ENCODE measurements at places on chromosomes 13 and 19.

DNA sequence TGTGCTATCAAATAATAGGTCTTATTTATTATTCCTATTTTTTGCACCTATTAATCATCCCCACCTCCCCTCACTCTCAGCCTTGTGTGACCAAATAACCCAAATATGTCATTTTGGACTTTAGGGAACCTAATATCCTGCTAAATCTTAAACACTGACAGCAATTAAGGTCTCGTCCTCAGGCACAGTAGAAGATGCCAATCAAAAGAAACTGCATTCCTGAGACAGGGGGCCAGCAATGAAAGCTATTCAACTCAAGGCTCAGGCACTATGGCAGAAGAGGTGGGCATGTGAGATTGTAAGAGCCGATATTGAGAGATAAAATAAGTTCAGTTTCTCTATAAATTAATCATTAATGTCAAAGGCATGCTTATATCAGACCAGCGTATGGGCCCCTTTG is 1437.7 kb upstream of the PCDH9 start:
- DNase-seq = no peak

GRCh38 chr19:33830264-33830663 is 33.6 kb downstream of the KCTD15 start:
- DNase-seq = no peak

GRCh38 chr13:113646376-113646775 is 11.6 kb downstream of the ATP4B start:
- no peak for DNase-seq

- DNase-seq = no peak
These were observed 3.4 kb upstream of the ASPDH start for GRCh38 chr19:50516964-50517703.

DNA sequence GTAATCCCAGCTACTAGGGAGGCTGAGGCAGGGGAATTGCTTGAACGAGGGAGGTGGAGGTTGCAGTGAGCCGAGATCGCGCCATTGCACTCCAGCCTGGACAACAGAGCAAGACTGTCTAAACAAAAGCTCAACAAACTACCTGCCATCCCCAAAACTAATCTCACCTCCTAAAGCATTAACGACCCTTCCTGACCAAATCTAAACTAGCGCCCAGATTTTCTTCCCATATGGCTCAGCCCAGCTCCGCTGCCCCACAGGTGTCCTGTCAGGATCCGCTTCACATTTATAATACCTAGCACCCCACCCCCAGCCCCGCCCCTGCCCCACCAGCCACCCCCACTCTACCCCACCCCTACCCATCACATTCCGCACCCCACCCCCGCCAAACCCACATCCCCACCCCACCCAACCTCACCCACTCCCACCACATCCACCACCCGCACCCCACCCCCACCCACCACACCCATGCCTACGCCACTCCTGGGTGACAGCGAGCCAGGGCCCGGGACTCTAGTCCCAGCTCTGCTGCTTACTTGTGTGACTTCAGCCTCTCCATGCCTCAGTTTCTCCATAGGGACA is 599 bp downstream of the C19orf12 start:
- no peak for DNase-seq

DNA sequence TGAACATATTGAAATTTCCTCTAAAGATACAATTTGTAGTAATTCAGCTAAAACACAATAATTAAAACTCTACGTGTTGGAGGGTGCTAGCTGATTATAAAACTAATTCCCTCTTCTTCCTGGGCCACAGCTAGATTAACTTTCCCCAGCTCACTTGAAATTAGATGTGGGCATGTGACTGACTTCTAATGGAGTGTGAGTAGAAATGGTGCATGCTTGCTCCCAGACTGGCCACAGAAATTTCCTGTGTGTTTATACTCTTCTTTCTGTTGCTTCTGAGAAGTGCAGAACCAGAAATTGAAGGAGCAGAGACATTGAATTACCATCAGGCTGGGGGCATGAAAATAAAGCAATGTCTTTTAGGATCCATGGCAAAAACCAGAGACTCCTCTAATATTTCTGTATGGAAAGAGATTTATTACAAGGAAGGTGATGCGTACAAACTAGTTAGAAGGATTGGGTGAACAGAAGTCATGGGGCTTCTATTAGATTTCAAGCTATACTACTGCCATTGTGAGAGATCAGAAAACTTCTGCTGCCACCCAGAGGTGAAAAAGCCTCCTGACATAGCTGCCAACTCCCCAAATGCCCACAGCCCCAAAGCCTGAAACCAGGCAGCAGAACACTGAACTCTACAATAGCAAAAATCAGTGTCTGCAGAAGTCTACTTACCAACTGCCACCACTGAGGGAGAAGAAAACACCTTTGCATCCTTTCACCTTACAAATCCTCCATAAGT is 379.2 kb upstream of the MIR17HG start:
- DNase-seq = no peak

GRCh38 chr19:34588249-34588648 is 88.7 kb downstream of the SCGB2B2 start:
- no peak for DNase-seq

GRCh38 chr13:110268061-110268460 is 38.9 kb downstream of the COL4A1 start:
- DNase-seq = no peak

DNA sequence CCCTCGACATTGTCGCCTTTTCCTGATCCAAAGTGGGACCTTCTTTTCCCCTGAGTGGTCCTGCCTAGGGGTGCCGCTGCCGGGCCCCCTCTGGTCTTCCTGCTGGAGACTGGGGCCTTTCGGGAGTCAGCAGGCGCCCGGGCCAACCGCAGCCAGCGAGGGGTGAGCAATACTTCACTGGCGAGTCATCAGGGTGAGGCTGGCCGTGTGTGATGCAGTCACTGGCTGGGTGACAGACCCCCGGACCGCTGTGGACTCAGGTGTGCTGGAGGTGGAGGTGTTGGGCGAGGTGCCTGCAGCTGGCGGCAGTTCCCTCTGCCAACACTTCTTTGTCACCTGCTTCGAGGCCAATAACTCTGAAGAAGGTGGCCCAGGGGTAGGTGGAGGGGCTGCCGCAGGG is 1.5 kb upstream of the CGB5 start:
- DNase-seq = no peak

GRCh38 chr19:30692181-30692811 is 320.1 kb downstream of the ZNF536 start:
- no peak for DNase-seq

DNA sequence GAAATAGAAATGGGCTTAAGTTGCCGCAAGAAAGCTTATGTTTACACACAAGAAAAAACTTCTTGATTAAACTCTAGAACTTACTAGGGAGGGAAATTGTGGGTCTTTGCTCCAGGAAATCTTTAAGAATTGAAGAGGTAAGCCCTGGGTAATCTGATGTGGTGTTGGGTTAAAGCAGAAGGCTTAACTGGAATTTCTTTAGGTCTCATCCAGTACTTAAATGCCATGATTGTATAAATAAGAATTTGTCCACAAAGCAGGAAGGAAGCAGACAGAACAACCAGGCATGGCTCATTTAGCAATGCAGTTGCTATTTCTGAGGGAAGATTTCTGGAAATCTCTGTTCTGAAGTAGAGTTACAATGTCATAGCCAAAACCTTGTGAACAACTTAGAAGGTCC is 360.4 kb downstream of the KLF5 start:
- no peak for DNase-seq

- DNase-seq = peak; percentile 76
These were observed 124.4 kb downstream of the SIPA1L3 start for GRCh38 chr19:38031423-38031770.

- DNase-seq = peak; percentile 53
These were observed 51.9 kb downstream of the DNM2 start for GRCh38 chr19:10769533-10770491.

DNA sequence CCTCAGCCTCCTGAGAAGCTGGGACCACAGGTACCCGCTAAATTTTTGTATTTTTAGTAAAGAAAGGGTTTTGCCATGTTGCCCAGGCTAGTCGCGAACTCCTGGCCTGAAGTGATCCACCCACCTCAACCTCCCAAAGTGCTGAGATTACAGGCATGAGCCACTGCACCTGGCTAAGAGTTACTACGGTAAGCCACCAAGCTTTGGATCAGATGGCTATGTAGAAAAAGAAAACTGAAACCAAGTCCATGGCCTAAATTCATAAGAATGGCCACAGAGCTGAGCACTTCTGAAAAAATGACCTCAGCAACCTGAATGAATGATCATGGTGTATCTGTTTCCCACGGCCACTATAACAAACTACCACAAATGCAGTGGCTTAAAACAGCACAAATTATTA is 9.4 kb downstream of the OPA3 start:
- no peak for DNase-seq

GRCh38 chr19:50501568-50502475 is 9.2 kb downstream of the JOSD2 start:
- no peak for DNase-seq

DNA sequence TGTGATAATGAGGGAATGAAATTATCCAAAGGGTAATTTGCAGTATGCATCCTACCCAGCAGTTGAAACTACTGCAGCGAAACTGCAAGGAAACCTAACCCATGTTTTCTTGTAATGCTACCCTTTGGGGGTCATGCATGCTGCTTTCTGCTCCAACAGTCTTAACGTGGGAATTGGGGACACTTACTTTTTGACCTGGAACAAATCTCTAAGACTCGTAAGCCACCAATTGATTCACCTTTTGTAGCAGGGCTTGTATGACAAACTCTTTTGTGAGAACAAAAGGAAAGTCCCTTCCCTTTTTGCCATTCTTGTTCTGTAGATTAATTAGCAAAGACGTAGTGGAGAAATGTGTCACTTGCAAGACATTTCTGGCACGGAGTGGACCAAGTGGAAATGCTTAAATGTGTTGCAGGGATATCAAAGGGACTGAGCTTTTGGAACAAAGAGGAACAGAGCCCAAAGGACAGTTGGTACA is 27.4 kb downstream of the LRCH1 start:
- DNase-seq = no peak

DNA sequence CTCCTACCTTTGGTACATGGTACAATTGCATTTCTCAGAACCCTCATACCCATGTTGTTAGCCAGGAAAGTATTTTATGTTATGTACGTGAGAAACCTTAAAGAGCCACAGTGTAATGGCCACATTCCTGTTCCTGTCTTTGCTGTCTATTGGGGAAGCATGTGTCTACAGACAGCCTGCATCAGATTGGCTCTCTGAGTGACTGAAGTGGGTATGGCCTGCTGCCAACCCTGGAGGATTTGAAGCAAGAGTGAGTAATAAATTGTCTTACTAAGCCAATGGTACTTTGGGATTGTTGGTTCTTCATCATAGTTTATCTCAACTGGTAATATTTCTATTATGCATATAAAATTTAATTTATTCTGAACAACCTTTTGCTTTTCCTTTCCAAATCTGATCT is 574.1 kb downstream of the LMO7 start:
- no peak for DNase-seq

GRCh38 chr19:44839276-44839675 is 6.8 kb upstream of the NECTIN2 start:
- DNase-seq = no peak

- no peak for DNase-seq
These were observed 108.2 kb downstream of the UQCRFS1 start for GRCh38 chr19:29104605-29105241.

- DNase-seq = no peak
These were observed 3.9 kb downstream of the NFIC start for GRCh38 chr19:3370214-3370720.

DNA sequence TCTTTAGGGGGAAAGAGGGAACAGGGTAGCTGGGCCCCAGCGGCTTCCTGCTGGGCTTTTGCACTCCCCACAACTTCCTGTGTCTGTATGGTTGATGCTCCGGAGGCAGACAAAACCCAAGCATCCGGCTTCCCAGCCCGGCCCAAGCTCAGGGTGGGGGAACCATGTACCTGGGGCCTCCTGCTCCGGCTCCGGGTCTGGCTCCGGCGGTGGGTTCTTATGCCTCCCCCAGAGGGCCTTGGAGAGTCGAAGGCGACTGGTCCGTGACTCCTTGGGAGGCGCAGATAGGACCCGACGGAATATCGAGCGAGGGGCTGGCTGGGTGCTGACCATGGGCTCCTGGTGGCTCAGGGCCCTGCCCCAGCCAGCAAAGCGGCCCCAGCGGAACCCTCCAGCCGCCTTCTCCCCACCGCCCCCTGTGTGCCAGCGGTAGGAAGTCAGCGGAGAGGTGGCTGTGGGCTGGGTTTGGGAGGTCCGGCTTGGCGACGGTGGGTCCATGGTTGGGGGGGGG is 428 bp downstream of the RASAL3 start:
- no peak for DNase-seq

DNA sequence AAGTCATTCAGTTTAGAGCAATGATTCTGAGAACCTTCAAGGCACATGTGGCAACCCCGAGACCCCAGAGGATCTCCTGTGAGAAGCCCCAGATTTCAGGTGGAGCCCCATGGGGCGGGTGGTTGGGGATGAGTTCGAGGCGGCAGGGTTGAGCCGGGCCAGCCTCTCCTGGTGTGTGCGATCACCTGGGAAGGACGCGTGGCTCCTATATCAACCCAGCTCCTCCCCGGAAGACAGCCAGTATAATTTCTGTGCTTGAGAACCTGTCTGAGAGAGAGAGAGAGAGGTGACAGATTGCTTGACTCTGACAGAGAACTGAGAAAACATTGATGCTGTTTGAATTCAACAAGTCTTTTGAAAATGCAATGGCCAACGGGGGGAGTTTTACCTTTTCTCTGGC is 89.0 kb downstream of the TEX29 start:
- DNase-seq = no peak

DNA sequence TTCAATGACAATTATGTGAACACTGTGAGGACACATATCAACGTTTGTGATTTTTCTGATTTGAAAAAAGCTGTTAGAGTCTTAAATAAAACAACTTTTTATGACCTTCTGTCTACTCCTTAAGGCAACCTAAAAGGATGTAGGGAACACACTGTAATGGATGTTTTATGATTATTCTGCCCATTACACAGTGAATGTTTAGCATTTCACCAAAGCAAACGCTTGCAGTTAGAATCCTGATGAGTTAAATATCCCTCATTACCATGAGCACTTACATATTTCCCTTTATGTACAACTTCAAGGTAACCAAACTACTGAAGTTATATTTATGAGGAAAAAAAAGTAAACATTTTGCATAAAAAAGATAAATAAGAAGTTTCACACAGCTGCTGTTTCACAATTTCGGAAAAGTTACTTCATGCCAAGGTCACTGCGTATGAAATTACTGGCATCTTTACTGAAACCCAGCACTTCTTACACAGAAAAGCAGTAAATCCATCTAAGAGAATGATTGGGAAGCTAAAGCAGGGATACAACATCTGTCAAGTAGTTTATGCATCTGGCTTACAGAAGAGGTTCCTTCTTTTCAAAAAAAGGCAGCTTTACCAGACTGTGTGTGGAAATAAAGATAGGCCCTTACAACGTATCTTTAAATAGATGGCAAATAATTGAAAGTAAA is 733.7 kb upstream of the ATXN8OS start:
- no peak for DNase-seq

GRCh38 chr19:28889941-28890670 is 322.8 kb downstream of the UQCRFS1 start:
- DNase-seq = no peak

GRCh38 chr19:5290336-5291262 is 50.0 kb downstream of the PTPRS start:
- no peak for DNase-seq

- no peak for DNase-seq
These were observed 415.0 kb downstream of the FOXO1 start for GRCh38 chr13:40251343-40252032.

- no peak for DNase-seq
These were observed at the start of gene GAMT for GRCh38 chr19:1401138-1401888. Gene GAMT, minus strand, starts transcription at chr19:1401542. Its CDS starts 66 bp downstream, at chr19:1401476.

GRCh38 chr19:48321372-48321621 is 4.1 kb upstream of the EMP3 start:
- DNase-seq = peak; percentile 65

GRCh38 chr13:98309569-98310335 is 132.7 kb upstream of the RNF113B start:
- no peak for DNase-seq
